ENCODE measurements at places on chromosomes 2 and 18. TPM values are rescaled to one million over a fixed set of nuclear protein-coding genes. Genes with fewer than 3 reads are reported as not detected.

DNA sequence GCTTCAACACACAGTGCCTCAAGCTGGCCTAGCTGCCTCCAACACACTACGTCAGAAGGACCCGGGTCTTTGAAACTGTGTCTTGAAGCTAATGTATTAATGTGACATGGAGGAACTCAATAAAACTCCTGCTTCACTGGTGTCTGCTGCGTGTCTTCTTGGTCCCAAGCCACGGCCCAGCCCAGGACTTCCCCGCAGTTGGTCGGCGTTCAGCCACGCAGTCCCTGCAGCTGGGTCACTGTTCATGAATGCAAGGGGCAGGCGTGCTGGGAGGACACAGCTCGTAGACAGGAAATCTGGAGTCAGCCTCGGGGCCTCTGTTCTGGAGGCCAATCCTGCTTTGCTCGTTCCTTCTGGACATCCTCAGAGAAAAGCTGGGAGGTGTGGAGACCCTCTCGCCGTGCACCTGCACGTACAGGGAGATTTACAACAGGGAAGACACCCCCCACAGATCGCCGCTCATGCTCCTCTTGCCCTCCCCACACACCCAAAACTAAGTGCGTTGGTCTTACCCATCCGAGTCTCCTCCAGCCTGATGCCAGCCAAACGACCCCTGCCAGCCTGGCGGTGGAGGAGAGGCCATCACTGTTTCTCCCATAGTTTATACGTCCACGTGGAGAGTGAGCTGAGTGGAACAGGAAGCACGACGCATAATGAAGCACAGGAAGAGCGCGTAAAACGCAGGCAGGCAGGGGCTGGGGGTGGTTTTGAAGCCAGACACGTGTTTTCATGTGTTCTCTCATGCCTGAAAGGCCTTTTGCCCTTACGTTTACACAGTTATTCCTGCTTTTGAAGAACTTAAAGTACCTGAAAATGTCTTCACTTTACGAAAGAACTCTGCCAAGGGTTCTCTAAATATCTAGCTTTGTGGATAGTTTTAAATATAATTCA, 39.7 kb downstream of the ADI1 start:
- no peak for DNase-seq

Gene UBXN4
- 51.6 TPM for total RNA-seq

DNA sequence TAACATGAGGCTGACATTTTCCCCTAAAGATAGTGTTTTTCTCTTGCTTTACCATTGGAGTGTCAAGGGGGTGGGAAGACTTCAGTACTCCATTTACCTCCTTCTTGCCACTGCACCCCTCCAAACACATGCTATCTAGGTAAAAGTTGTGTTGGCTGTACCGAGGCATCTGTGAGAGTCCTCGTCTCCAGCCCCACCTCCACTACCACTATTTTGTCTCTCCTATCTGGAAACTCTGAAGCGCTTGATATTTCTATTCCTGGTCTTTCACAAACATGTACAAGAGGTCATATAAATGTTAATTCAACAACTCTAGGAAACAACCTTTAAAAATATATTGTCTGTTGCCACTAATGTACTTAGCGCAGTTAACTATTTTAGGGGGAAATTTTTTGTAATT, 132.6 kb downstream of the PKP4 start:
- DNase-seq, result no peak

GRCh38 chr2:203662951-203663350, 43.5 kb upstream of the CD28 start:
- no peak for DNase-seq
